ENCODE measurements at places on chromosomes 2 and 18.

- H3K27me3 ChIP-seq, result no peaks in the 10 kb centered on the region
- no peak overlapping the region for H3K27ac ChIP-seq
Observed at GRCh38 chr2:65686928-65687521, 254.6 kb upstream of the SPRED2 start.

GRCh38 chr2:221337957-221338685 is 234.0 kb downstream of the EPHA4 start:
- no peaks in the 10 kb centered on the region for H3K4me1 ChIP-seq
- H3K4me3 ChIP-seq, result no peak overlapping the region
- no peaks in the 10 kb centered on the region for H3K36me3 ChIP-seq
- no peak overlapping the region for H3K27ac ChIP-seq
- H3K27me3 ChIP-seq, result no peaks in the 10 kb centered on the region
- no peak for DNase-seq

DNA sequence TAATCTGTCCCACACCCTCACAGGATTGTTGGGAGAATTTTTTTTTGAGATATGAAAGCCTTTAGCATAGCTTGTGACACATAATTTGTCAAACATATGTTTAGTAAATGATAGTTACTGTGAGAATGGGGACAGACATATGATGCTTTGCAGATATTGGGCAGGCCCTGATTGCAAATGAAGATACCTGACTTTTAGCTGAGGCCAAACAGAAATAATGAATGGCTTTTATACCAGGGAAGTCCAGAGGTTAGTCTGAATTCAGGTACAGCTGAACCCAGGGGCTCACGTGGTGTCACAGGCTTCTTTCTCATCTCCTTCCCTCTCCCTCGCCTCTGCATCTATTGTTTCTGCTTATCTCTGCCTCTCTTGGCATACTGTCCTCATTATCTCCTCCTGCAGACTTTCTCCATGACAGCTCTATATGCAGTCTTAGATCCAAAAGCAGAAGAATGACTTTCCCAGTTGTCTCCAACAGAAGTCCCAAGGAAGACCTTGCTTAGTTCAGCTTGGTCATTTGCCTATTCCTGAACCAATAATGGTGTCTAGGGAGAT is 4.9 kb upstream of the WNT10A start:
- no peak overlapping the region for H3K27ac ChIP-seq
- H3K27me3 ChIP-seq, result peaks cover 46% of the 10 kb centered on the region
- no peak for DNase-seq
- H3K36me3 ChIP-seq, result no peaks in the 10 kb centered on the region
- no peak overlapping the region for H3K4me3 ChIP-seq

GRCh38 chr2:189261431-189261841 is 81.9 kb upstream of the COL5A2 start:
- no peak overlapping the region for H3K4me3 ChIP-seq
- H3K36me3 ChIP-seq, result no peaks in the 10 kb centered on the region
- H3K4me1 ChIP-seq, result no peaks in the 10 kb centered on the region
- DNase-seq, result peak; percentile 10
- H3K27me3 ChIP-seq, result no peaks in the 10 kb centered on the region
- H3K27ac ChIP-seq, result no peak overlapping the region

GRCh38 chr2:47917276-47917961 is 11.1 kb upstream of the FBXO11 start:
- no peaks in the 10 kb centered on the region for H3K27me3 ChIP-seq
- H3K36me3 ChIP-seq, result no peaks in the 10 kb centered on the region
- no peaks in the 10 kb centered on the region for H3K4me1 ChIP-seq
- no peak overlapping the region for H3K27ac ChIP-seq
- no peak for DNase-seq
- no peak overlapping the region for H3K4me3 ChIP-seq

- no peak for DNase-seq
- H3K27ac ChIP-seq, result no peak overlapping the region
- no peaks in the 10 kb centered on the region for H3K27me3 ChIP-seq
- no peaks in the 10 kb centered on the region for H3K36me3 ChIP-seq
- H3K4me1 ChIP-seq, result peaks cover 16% of the 10 kb centered on the region
- H3K4me3 ChIP-seq, result no peak overlapping the region
Observed at GRCh38 chr2:181788897-181789555, 102.5 kb upstream of the ITPRID2 start.

DNA sequence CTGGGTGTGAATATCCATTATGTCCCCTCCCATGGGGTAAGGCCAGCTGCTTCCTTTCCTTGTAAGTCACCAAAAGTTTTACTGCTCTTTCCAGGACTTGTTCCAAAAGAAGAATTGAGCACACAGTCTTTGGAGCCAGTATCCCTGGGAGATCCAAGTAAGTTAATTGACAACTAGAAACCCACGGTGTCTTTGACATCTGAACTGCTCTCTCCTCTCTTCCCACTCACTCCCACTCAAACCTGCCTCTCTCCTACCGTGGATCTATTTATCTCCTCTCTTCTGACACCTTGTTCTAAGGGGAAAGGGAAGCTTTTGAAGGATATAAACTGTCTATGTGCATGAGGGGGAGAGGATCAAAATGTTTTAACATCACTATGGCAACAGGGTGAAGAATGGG is 86.7 kb downstream of the VIT start:
- no peaks in the 10 kb centered on the region for H3K4me1 ChIP-seq
- no peaks in the 10 kb centered on the region for H3K27me3 ChIP-seq
- H3K27ac ChIP-seq, result no peak overlapping the region
- peak; percentile 59 for DNase-seq
- H3K36me3 ChIP-seq, result no peaks in the 10 kb centered on the region

GRCh38 chr2:134232461-134232860 is 21.4 kb upstream of the MGAT5 start:
- no peak for DNase-seq
- no peak overlapping the region for H3K27ac ChIP-seq
- no peaks in the 10 kb centered on the region for H3K27me3 ChIP-seq
- no peaks in the 10 kb centered on the region for H3K4me1 ChIP-seq
- H3K4me3 ChIP-seq, result no peak overlapping the region

GRCh38 chr18:28161608-28162599 is 15.0 kb downstream of the CDH2 start:
- H3K27me3 ChIP-seq, result no peaks in the 10 kb centered on the region
- no peaks in the 10 kb centered on the region for H3K36me3 ChIP-seq
- H3K4me1 ChIP-seq, result no peaks in the 10 kb centered on the region
- no peak overlapping the region for H3K4me3 ChIP-seq
- no peak for DNase-seq
- no peak overlapping the region for H3K27ac ChIP-seq

DNA sequence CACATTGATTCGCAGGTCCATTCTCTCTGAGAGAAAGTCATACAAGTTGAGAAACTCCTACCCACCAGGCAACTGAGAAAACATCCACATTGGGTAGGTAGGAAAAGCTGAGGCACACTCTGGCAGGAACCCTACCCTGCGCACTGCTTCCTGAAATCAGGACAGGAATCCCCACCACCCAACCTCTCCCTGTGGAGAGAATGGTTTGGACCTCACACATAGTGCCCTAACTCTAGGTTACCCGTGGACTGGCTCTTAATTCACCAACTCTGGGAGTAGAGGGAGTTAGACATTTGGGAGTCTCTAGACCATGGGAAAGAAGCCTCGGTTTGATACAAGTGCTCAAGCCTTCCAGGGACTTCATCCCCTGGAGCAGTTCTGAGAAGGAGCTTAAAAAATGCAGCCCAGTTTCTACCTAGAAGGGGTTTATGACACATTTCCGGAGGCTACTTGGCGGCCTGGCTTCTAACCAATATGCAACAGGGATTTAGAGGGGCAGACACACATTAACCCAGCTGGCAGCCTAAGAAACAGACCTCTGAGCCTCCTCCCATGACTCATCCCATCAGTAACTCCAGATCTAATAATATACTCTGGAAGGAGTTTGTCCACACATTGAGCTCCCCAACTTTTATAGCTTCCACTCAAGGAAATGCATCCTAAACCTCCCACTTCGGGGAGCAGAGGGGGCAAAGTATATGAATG is 136.7 kb downstream of the EML6 start:
- H3K27ac ChIP-seq, result no peak overlapping the region
- no peaks in the 10 kb centered on the region for H3K4me1 ChIP-seq
- no peak for DNase-seq

DNA sequence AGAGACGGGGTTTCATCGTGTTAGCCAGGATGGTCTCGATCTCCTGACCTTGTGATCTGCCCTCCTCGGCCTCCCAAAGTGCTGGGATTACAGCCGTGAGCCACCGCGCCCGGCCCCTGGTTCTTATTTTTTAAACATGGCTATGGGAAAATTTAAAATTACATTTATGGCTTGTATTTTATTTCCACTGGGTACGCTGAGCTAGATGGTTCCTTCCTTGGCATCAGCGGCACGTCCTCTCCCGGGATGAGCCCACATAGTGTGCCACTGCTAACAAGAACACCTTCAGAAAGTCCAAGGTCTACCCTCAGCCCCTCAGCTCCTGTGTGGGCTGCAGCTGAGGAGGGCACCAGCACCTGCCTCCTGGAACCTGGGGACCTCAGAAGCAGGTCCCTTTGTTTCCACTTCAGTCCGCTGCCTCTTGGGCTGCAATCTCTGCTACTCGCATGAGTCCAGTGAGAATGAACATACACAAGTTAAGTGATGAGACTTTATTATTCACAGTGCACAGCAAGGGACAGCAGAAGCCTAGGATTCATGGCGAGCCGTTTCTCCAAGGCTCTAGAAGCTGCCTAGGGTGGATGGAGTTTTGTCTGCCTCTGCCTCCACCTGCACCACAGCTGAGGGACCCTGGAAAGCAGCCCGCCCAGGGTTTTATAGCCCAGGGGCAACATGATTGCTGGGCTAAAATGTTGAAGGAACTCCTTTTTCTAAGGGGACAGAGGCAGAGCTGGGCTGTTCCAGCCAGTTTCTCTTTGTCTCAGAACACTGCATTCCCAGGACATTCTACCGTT is 107.5 kb upstream of the TEX51 start:
- H3K4me3 ChIP-seq, result no peak overlapping the region
- H3K36me3 ChIP-seq, result no peaks in the 10 kb centered on the region
- no peak overlapping the region for H3K27ac ChIP-seq
- H3K4me1 ChIP-seq, result no peaks in the 10 kb centered on the region

GRCh38 chr18:36786686-36787085 is 42.1 kb downstream of the TPGS2 start:
- no peaks in the 10 kb centered on the region for H3K27me3 ChIP-seq
- no peaks in the 10 kb centered on the region for H3K36me3 ChIP-seq
- no peak overlapping the region for H3K4me3 ChIP-seq
- no peak overlapping the region for H3K27ac ChIP-seq

GRCh38 chr2:65278531-65278981 is 50.9 kb downstream of the ACTR2 start:
- H3K27me3 ChIP-seq, result no peaks in the 10 kb centered on the region
- no peaks in the 10 kb centered on the region for H3K36me3 ChIP-seq
- no peaks in the 10 kb centered on the region for H3K4me1 ChIP-seq

DNA sequence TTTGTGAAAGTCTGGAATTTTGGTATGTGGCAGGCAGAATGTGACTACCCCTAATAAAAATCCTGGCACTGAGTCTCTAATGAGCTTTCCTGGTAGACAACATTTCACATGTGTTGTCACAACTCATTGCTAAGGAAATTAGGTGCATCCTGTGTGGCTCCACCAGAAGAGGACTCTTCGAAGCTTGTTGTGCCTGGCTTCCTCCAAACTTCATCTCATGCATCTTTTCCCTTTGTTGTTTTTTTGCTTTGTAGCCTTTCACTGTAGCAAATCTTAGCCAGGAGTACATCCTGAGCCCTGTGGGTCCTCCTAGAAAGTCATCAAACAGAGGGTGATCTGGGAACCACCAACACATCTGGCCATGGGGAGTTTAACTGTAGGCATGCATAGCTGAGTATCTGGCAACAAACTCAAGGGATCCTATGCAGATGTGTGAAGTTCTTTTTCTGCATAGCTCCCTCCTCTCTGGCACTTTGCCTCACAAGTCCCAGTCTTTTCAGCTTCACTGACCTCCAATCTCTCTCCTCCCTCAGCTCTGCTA is 42.1 kb upstream of the SERTAD2 start:
- H3K4me3 ChIP-seq, result no peak overlapping the region
- H3K36me3 ChIP-seq, result no peaks in the 10 kb centered on the region
- H3K27ac ChIP-seq, result no peak overlapping the region

- H3K36me3 ChIP-seq, result no peaks in the 10 kb centered on the region
- no peak overlapping the region for H3K27ac ChIP-seq
- DNase-seq, result no peak
- H3K27me3 ChIP-seq, result no peaks in the 10 kb centered on the region
Observed at GRCh38 chr18:29188760-29189159, 1011.8 kb upstream of the CDH2 start.

DNA sequence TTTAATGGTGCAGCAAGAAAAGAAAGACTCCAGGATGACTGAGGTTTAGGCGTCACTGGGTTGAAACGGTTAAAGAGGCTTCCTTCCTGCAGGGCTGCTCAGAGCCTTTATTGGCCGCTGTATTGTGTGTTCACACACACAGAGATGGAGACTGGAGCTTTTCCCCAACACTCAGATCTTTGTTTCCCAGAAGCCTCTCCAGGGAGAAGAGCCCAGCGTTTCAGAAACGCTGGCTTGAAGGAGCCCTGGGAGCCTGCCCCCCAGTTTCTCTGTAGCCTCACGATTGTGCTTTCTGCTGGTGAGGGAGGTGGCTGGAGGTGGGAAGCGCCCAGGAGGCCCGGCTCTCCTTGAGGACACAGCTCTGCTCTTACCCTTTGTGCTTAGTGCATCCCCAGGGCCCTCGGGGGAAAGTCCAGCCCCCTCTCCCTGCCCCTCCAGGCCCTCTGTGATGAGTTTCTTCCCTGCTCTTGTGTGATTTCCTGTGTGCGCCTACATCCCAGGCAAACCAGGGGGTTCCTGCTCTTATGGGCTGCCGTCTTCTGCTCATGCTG is 37.1 kb downstream of the RRM2 start:
- DNase-seq, result no peak
- no peak overlapping the region for H3K4me3 ChIP-seq
- H3K4me1 ChIP-seq, result no peaks in the 10 kb centered on the region
- no peaks in the 10 kb centered on the region for H3K27me3 ChIP-seq

- no peak overlapping the region for H3K4me3 ChIP-seq
- DNase-seq, result no peak
- H3K27me3 ChIP-seq, result no peaks in the 10 kb centered on the region
- H3K4me1 ChIP-seq, result peaks cover 5% of the 10 kb centered on the region
Observed at GRCh38 chr2:64651590-64651989, 2.1 kb downstream of the SERTAD2 start.

DNA sequence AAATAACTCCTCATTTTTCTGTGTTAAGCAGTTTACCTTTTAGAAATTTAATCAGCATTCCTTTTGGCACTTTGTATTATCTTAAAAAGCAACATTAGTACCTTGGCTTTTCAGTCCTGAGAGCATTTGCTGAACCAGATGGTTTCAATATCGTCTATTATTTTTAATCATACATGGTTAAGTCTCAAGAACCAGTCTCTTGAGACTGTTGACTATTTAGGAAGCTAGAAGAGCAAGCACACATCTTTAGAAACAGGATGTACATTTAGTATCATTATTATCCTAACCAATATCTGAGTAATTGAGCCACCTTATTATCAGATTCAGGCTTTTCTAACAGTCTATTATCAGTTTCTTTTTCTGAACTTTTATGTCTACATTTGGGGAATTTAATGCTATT is 28.2 kb upstream of the ZEB2 start:
- DNase-seq, result no peak
- no peak overlapping the region for H3K27ac ChIP-seq
- no peaks in the 10 kb centered on the region for H3K27me3 ChIP-seq
- H3K36me3 ChIP-seq, result no peaks in the 10 kb centered on the region
- H3K4me3 ChIP-seq, result no peak overlapping the region

GRCh38 chr2:152490686-152491455 is 155.9 kb downstream of the FMNL2 start:
- no peaks in the 10 kb centered on the region for H3K27me3 ChIP-seq
- DNase-seq, result peak; percentile 84
- H3K4me1 ChIP-seq, result peaks cover 9% of the 10 kb centered on the region
- H3K27ac ChIP-seq, result peak overlapping the region; percentile 25
- no peak overlapping the region for H3K4me3 ChIP-seq

Measured in kidney (tissue), 22 donors.